ENCODE measurements at places on chromosomes 6 and 20. TPM values are rescaled to one million over a fixed set of nuclear protein-coding genes. Genes with fewer than 3 reads are reported as not detected.

DNA sequence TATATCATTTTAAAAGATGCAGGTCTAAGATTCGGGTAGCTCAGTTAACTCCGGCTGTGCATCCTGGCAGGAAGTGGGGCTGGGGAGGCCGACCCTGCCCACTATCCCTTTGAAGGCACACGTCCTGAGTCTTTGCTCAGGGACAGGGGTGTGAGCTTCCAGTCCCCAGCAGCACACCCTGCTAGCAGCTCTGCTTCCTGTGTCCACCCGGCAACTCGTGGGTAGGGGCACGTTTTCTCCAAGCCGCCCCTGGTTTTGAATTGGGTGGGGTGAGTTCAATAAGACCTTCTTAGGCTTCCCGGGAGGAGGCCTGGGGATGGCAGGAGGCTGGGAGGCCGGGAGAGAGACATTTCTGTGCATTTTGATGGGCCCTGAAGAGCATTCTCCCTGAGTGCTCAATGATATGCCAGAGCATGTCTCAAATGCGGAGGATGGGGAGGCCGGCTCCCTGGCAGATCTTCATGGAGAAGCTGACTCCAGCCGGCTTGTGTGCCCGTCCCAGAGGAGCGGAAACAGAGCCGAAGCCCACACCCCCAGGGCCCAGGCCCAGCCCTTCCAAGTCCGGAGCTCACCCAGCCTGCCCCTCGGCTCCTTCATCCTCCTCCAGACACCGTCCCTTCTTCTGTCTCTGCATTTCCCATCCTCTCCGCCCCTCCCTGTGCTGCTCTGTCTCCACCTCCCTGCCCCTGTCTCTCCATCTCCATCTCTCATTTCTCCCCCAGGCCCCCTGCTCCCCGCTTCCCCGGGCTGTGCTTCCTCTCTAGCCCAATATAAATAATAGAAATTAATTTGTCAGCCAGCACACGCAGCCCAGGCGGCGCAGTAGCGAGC is 36.3 kb upstream of the ZFAND3 start:
- DNase-seq, result peak; percentile 41

GRCh38 chr6:98470821-98471220 is 363.6 kb upstream of the POU3F2 start:
- no peak for DNase-seq

DNA sequence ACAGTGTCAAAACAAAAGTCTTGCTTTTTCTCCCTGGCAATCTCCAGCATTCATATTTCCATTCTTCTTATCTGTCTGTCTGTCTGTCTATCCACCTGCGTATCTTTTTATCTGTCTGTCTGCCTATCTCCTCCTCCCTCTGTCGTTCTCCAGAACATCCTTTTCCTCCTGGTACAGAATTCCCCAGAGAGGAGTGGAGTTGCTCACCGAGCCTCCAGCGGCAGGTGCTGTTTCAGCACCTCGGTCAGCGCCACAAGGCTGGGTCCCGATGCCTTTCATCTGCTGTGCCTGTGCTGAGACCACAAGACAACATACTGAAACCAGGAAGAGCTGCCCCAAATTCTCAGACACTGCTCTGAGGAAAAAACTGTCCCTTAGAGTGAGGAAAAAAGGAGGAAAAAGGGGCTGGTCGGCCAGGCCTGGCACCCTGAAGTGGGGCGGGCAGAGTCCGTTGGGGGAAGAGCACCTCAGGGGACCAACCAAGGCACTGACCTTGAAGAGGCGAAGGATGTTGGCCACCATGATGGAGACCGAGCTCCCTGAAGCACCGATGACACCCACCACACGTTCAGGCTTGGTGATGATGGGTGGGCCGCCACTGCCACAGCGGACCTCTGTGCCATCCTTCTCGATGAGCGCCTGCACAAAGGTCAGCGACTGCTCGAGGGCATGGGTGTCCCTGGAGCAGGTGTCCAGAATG is 13.3 kb downstream of the GRM4 start:
- peak; percentile 74 for DNase-seq

GRCh38 chr20:50120935-50121693 is 8.2 kb upstream of the UBE2V1 start:
- peak; percentile 48 for DNase-seq

DNA sequence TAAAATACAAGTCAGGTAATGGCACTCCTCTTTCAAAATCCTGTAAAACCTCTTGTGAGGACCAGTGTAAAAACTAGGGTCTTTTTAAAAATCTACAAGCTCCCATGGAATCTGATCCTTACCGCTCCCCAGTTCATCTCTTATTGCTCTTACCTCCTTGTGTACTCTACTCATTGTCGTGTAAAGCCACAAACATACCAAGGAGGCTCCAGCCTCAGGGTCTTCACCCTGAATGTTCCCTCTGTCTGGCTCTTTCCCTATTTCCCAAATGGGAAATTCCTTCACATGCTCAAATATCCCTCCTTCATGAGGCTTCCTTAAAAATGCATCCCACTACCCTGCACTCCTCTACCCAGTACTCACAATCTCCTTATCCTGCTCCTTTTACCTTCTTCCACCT is 67.1 kb downstream of the TASP1 start:
- DNase-seq, result no peak

DNA sequence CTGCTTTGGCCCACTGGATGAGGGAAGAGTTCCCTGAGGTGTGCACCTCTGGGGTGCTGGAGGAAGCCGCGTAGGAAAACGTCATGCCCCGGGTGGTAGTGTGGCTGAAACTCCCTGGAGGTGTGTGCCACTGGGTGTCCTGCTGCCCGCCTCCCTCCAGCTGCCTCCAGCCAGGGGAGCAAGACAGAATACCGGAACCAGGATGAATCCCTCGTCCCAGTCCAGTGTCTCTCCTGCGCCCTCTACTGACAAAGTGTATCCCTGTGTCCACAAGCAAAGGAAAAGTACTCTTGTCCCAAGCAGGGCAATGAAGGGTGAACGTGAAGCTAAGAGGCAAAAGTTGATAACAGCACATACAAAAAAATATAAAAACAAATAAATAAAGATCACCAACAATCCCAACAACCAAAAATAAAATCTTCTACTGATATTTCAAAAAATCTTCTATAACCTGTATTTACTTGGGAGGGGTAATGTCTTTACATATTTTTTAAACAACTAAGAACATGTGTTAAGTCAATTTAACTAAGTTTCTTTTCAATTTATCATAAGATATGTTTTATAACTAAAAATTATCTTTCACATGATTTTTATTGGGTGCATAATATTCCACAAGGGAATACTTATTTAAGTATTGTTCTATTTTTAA is 437.6 kb downstream of the MAFB start:
- DNase-seq, result no peak

DNA sequence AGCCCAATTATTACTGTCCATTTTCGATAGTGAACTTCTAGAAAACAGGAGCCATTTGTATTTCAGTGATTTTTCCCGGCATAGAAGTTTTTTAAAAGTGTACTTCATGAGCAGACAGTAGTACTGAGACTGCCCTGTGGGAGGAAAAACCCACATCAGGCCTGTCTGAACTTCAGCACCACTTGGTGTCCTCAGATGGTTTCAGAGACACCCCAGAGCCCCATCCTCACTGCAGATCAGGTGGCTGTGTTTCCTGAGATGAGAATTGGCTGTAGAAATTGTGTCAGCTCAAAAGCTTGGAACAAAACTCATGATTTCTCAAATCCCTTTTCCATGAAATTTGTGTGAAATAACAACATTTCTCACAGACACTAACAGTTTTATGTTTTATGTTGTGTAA is 110.0 kb upstream of the RIN2 start:
- no peak for DNase-seq

DNA sequence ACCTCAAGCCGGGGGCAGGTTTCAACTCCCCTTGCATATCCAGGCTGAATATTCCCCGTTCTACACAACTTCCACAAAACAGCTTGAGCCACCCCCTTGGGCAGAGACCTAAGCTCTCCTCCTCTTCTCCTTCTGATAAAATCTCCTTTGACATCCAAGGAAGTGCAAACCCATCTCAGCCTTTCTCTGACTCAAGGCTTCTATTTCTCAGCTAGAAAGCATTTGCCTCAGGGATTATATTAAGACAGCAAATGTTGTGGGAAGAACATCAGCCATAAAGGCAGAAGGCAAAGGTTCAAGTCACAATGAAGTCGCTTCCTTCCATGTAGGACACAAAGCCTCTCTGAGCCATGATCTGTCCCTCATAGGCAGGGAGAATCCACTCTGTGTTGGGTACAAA is 386.6 kb upstream of the ARID1B start:
- DNase-seq, result no peak

GRCh38 chr6:14322841-14323240 is 205.3 kb downstream of the CD83 start:
- DNase-seq, result no peak

DNA sequence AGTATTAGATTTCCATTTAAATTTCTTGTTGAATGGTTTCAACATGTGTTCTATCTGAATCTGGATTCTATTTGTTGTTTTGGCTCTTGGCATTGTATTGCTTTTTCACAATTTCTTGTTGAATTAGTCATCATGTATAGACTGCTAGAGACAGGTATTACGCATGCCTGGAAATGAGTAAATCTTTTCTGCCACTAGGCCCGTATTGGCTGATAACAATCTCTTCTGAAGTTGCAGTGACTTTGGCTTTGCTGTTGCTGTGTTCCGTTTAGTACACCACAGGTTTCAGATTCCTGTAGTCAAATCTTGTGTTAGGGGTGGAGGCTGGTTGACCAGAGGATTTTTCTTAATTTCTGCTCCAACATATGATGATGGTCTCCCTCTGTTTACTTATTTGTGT is 1339.4 kb downstream of the GRIK2 start:
- no peak for DNase-seq

- DNase-seq, result no peak
These were observed 187.1 kb downstream of the MYLK4 start for GRCh38 chr6:2563635-2564034.

DNA sequence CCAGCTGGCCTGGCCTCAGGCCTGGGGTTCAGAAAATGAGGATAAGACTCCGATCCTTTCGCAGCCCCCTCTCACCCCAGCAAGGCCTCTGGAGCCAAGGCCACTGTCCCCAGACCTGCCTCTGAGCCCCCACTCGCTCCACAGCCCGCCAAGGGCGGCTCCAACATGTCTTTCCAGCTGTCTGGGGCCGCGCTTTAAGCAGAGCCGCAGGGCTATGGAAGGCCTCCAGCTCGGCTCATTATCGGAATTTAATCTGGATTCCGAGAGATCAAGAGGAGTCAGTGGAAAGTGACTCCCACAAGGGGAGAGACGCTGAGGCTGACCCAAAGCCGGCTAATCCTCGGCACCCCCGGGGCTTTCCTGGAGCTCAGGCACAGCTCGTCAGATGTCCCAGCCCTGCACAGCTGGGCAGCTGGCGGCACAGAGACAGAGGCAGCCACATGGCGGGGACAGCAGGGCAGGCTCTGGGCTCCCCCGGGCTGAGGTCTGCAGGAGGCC is 41.8 kb downstream of the BMP7 start:
- no peak for DNase-seq

DNA sequence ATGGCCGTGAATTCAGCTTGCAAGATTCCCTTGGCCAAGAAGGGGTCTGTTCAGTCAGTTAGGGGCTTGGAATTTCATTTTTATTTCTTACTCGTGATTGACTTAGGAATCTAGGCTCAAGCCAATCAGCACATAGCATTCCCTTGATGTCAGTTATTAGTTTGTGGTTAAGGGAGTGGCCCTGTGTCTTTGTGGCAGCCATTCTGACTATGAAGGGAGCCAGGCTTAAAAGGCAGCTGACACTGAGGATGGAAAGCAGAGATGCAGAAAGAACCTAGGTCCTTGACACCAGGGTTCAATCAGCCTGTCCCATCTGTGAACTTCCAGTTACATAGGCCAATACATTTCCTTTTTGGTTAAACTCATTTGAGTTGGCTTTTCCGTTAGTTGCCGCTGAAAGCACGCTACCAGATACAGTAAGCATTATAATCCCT is 48.1 kb downstream of the MCUR1 start:
- DNase-seq, result no peak

- no peak for DNase-seq
These were observed 71.7 kb downstream of the RCAN2 start for GRCh38 chr6:46419576-46420002.

GRCh38 chr6:11429577-11429976 is 108.0 kb upstream of the TMEM170B start:
- DNase-seq, result no peak

DNA sequence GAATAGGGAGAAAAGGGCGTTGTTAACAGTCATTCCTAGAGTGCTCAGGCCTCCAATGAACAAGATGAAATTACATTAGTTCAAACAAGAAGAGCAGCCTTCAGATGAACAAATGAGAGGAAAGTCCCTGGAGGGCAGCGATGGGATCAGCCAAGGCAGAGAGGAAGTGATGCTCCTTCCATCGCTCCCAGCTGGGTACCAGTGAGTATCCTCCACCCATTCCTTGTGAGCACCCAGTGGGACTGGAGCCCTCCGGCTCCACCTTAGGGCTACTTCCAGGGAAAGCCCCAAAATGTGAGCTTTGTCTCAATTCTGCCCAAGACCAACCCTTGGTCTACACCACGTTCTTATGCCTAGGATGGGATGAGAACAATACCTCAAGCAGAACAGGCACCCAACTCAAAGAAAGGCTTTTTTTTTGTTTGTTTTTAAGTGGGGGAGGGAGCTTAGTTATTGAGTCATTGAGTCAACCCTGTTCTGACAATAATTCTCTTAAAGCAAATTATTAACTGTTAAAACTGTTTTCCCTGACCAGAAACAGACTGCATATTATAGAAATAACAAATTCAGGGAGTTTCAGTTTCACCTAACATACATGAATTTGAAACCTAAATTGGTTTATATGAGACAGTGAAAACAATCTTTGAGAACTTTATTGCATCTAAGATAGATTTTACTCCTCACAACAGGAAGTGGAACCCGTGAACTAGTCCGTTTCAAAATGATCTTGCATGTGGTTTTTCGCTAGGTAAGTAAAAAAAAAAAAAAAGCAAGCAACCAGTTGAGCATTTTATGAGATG is 106.9 kb downstream of the IPCEF1 start:
- peak; percentile 44 for DNase-seq

GRCh38 chr6:89834884-89835792 is 5.5 kb downstream of the CASP8AP2 start:
- DNase-seq, result no peak

GRCh38 chr6:43723737-43724295 is 36.2 kb upstream of the MRPS18A start:
- DNase-seq, result peak; percentile 70

DNA sequence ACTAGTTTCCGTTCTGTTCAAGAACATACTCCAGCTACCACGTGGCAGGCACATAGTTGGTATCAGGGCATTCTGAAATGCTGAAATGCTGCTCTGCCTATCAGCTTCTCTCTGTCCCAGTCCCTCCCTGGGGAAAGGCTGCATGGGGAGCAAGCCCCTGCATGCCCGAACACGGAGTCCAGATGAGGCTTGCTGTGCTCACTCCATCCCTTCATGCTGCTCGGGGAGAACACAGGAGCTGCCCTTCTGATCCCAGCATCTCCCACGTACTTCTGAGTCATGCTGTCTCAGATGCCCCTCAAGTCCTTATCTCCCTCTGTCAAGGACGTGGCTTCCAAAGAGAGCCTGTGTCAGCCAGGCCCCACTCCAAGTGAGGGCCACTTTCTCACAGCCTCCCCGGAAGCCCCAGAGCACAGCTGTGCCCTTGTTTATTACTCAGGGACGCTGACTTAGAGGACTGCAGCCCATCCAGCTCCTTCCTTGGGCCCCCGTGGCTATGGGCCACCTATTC is 29.4 kb downstream of the THBS2 start:
- no peak for DNase-seq

TMC2 gene
- total RNA-seq, result not detected

TPBG gene
- 0.17 TPM for total RNA-seq

RAMACL gene
- total RNA-seq, result 0.44 TPM

CALHM6 gene
- 23.2 TPM for total RNA-seq

FAM162B gene
- total RNA-seq, result not detected

VGLL2 gene
- total RNA-seq, result not detected

ADGRF5 gene
- not detected for total RNA-seq

PLCB4 gene
- total RNA-seq, result not detected

CD83 gene
- total RNA-seq, result 10.5 TPM

FAM83C gene
- not detected for total RNA-seq

SPTLC3 gene
- 0.94 TPM for total RNA-seq

ARFGEF3 gene
- total RNA-seq, result 0.30 TPM

CAGE1 gene
- 0.20 TPM for total RNA-seq
